ENCODE measurements at places on chromosomes 5 and 9.

- no peak for DNase-seq
Observed at GRCh38 chr5:72480841-72481240, 26.4 kb downstream of the ZNF366 start.

GRCh38 chr9:115649991-115650472 is 503.6 kb upstream of the PAPPA start:
- DNase-seq = no peak

DNA sequence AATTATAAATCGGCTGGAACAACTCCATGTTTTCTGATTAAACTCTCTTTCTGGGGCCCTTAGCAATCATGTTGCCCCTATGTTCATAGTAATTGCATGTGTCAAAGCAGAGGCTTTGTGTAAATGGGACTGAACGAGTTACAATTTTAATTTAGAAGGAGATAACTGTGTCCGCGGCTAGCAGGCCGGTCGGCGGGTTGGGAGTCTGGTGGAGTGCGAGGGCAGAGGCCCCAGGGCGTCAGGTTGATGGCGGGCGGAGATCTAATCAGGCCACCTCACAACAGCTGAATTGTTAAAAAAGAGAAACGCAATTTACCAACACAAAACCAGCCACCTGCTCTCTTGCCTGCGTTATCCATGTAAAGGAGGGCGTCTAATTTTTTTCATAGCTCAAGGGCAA is 134.9 kb upstream of the LPCAT1 start:
- DNase-seq = no peak

DNA sequence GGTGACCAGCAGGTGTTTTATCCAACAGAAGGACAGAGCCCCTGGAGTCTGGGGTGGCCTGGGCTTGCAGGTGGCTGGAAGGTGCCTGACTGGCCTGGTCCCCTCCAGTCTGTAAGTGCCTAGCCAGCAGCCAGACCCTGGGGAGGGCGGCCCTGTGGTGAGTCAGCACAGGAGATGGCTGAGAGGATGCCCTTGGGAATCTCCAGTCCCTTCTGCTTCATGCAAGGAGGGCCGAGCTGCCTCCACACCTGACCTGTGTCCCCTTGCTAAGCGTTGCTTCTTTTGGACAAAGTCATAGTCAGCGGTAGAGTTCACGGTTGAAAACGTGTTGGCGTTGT is 20.2 kb downstream of the OBP2B start:
- DNase-seq = no peak

DNA sequence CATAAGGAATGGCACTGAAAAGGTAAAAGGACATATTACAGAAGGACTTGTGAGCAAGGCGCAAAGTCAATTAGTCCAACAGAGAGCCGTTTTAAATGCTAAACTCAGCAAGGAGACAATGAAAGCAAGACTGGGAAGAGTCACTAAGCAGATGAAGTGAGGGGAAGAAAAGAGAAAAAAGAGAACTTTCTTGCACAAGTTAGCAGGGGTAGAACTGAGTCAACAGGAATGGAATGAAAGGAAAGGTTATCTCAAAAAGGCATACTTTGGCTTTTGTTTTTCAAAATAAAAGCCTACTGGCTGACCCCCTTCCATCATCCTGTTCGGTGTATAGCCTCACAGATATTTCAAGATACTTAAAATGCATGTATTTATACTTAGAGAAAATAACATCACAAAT is 75.0 kb downstream of the NR6A1 start:
- no peak for DNase-seq

- no peak for DNase-seq
Observed at GRCh38 chr5:174831031-174831660, 106.8 kb downstream of the MSX2 start.

GRCh38 chr9:108894225-108894997 is 32.3 kb downstream of the ACTL7A start:
- no peak for DNase-seq

DNA sequence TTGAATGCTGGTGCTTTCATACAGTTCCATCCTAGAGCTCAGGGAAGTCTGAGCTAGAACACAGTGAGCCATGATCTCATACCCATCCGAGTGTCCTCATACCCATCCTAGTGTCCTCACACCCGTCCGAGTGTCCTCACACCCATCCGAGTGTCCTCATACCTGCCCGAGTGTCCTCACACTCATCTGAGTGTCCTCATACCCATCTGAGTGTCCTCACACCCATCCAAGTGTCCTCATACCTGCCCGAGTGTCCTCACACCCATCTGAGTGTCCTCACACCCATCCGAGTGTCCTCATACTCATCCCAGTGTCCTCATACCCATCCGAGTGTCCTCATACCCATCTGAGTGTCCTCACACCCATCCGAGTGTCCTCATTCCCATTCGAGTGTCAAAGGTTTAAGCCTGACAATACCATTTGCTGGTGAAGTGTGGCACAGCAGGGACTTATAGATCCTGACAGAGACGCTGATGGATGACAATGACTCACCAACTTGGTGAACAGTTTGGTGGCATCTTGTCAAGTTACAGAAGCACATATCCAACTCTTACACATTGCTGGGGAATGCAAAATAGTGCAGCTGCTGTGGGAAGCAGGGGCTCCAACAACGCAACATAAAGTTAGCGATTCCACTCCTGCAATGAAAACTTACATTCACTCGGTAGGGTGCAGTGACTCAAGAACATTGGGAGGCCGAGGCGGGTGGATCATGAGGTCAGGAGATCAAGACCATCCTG is 77.0 kb upstream of the COL5A1 start:
- DNase-seq = no peak

DNA sequence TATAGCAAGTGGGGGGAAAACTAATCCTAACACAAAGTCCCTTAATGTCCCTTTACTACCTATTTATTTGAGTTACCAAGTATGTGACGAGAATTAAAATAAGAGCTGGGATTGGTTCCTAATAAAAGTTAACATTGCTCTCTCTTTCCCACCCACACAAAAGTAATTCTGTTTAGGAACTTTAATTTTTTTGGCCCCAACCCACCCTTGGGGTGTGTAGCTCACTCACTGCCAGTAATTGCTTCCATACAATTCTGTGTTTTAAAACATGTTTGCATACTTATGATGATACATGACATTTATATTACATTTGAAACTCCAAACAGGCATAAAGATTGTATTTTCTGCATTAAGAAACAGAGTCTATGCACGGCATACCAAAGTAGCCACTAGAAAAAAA is 106.5 kb downstream of the BNC2 start:
- DNase-seq = no peak

GRCh38 chr5:159107308-159107707 is 7.6 kb upstream of the EBF1 start:
- no peak for DNase-seq

- no peak for DNase-seq
Observed at GRCh38 chr5:77400645-77401044, 91.5 kb downstream of the WDR41 start.

GRCh38 chr9:133261103-133261752 is 13.8 kb downstream of the ABO start:
- DNase-seq = no peak

DNA sequence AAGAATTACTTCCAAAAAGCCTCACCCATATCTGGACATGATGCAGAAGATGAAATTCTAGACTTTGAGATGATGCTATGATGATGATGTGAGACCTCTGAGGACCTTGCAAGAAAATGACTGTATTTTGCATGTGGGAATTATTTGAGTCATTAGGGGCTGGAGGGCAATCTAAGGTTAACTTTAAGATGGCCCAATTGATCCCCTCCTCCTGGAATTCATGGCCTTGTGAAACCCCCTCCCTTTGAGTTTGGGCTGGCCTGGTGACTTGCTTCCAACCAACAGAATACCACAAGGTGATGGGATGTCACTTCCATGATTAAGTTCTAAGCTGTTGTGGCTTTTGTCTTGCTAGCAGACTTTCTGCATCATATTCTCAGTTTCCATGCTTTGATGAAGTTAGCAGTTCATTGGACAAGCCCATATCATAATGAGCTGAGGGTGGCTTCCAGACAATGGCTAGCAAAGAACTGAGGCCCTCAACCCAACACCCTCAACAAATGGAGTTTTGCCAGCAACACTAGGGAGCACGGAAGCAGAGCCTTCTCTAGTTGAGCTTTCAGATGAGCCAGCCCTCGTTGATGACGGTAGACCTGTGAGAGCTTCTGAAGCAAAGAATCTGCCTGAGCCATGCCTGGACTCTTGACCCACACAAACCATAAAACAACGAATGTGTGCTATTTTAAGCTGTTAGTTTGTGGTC is 7.4 kb upstream of the AMACR start:
- no peak for DNase-seq

DNA sequence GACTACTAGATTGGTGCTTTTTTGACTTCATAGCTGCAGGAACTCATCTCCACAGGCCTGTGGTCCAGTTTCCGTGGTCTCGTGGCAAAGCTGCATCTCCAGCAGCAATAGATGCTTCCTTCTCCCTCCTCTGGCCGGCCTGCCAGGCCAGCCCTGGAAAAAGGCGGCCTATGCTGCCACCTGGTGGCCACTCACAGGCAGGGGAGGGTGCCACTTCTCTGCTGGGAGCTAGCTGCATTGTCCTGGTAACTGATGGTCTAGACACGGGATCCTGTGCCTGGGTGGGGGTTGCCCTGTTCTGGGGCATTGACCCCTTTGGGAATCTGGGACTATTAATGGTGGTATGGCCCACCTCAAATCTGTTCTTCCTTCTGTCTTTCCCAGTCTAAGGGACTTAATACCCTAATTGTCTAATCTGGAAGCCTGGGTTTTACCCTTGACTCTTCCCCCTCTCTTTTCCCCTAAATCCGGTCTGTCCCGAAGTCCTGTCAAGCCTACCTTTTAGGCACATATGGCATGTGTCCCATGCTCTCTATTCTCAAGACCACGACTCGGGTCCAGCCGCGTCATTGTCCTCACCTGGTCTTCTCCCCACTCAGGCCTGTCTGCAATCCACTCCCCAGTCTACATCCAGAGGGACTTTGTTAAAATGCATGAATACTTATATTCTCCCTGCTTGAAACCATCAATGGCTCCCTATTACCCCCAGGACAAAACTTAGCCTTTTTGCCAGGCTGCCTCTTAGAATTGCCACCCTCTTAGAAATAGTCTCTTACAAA is 20.1 kb upstream of the PTGS1 start:
- peak; percentile 68 for DNase-seq

DNA sequence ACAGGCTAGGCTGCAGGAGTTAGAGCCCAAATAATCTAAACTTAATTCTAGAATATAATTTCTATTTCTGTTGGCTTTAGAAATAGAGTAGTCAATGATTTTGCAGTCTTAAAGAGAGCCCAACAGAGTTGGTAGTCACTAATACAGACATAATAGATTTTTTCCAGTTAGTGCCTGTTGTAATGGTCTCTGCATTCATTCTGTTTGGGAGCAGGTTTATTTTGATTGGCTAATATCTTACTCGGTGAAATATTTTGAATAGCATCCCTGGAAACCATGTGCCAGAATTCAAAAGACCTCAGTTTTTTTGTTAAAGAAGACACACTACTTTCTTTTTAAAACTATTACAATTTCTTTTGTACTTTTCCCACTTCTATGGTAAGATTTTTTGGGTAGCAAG is 107.2 kb downstream of the RASGRF2 start:
- no peak for DNase-seq

DNA sequence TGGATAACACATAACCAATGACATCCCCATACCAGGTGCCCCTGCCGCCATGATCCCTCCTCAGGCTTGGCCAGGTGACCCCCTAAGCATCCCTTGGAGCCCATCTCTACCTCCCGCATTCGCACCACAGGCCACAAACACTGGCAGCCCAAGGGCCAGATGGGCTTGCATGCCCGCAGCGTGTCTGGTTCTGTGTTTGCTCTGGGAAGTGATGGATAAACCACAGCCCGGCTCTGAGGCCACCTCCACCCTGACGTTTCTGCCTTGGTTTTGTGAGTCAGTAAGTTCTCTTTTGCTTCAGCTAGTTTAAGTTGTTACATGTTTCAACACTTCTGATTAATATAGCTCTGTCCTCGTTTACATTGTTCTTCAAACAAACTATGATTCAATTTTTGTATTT is 172.4 kb upstream of the PHYKPL start:
- DNase-seq = no peak

GRCh38 chr5:87076931-87077330 is 190.8 kb upstream of the RASA1 start:
- no peak for DNase-seq

GRCh38 chr9:110142868-110143481 is 65.0 kb downstream of the C9orf152 start:
- no peak for DNase-seq

- DNase-seq = no peak
Observed at GRCh38 chr5:100826133-100826532, 76.9 kb downstream of the ST8SIA4 start.

DNA sequence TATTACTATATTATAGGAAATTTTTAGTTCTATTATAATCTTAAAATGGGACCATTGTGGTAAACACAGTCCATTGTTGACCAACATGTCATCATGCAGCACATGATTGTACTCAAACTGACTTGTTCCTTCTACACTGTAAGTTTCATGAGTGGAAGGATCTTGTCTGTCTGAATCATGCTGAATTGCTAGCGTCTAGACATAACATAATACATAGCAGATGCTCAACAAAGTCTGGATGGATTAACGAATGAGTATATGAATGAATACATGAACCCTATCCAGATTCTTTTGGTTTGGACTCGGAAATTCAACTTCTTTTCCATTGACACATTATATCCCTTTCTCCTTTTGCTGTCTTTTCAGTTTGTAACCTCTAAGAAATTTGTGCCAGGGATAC is 429.2 kb upstream of the SGCD start:
- no peak for DNase-seq

- no peak for DNase-seq
Observed at GRCh38 chr5:132802044-132802684, 10.9 kb upstream of the SOWAHA start.

DNA sequence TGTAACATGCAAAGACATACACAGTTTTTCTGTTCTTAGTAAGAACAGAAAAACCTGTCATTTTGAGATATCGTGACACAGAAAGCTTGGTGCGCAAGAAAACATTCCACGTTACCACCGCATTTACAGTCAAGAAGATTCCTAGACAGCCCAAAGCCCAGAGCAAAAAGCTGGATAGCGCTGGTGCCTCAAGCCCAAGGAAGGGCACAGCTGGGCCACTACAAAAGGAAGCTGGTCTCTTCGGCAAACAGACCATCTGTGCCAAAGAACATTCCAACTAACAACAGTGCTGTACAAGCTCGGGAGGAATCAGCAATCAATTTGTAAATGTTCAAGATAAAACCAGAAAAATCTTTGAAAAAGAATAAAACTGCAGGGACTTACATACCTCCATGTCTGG is 31.0 kb downstream of the PSMB7 start:
- no peak for DNase-seq

DNA sequence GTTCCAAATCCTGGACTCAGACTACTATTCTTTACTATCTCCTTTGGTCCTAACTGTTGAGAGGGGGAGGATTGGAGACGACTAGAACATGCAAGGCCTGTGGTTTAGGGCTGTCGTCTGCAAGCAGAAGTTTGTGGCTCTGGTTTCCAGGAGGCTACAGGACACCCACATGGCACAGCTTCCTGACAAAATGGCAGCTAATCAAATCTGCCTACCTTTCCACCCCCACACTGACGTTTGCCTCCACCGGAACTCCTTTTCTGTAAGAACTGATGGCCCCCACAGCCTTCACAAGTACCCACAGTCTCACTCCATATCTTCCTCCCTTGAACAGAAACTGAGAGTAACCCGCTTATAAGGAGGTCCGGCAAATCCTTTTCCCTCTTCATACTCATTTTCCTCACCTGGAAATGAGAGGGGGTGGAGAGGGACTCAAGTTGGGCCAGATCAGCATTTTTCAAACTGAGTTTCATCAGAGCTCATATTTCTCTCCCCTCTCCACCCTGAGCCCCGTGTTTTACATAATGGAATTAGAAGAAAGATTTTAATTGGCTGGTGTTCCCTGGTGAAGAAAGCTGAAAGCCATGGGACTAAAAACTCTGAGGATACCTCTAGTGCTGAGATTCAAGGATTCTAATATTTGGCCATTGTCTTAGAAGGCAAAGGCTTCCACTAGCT is 5.2 kb downstream of the SLC31A2 start:
- DNase-seq = peak; percentile 6
